HT1080 (cell line): ENCODE measurements at places on chromosomes 6 and 20.

GRCh38 chr20:4602297-4602631 is 119.4 kb upstream of the PRND start:
- peak; percentile 37 for DNase-seq

DNA sequence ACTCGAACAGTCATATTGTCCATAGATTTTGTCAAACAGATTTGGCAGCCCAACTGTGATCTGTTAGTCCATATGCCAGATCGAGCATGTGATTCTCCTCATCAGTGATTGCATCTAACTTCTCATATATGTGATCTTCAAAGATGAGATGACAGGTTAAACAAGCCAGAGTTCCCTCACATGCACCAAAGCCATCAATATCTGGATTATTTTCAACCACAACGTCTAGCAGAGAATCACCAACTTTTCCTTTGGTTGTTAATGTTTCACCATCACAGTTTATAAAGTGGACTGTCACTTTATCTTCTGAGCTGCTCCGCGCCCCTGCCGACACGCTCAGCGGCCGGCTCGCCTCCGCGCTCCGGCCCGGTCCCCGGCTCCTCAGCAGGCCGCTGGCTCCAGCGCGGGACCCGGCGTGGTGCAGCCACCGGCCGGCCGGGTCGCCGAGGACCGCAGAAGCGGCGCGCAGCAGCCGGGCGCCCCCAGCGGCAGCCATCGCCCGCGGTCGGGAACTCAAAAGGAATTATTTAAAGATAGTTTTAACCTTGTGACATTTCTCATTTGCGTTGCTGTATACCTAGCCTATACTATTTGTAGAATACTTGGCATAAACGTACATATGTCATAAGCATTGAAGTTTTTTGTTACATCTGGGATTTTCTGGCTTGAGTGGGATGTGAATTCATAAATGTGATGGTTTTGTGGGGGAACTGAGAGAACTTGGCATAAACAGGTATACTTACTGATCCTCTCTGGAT is 40.1 kb upstream of the DYNLRB1 start:
- DNase-seq, result no peak

GRCh38 chr6:11424395-11425034 is 113.0 kb upstream of the TMEM170B start:
- peak; percentile 56 for DNase-seq

DNA sequence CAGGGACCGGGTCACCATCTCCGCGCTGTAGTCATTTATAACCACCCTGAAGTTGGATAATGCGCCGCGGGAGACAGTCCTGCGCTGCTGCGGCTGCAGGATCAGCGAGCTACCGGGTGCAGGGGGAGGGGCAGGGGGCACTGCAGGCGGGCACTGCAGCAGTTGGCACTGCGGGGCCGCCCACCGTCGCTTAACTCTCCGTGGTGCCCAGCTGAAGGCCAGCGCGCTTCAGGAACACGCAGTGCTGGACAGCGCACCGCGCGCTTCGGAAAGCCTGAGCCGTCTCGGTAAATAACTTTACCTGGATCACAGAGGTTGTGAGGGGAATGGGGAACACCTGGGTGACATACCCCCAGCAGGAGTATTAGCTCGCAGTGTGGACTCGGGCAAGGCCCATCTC is 12.4 kb upstream of the LRFN2 start:
- DNase-seq, result no peak

GRCh38 chr6:43625393-43625992 is 3.6 kb downstream of the GTPBP2 start:
- no peak for DNase-seq
